ENCODE measurements at places on chromosomes 2 and 18. TPM values are rescaled to one million over a fixed set of nuclear protein-coding genes. Genes with fewer than 3 reads are reported as not detected.
A peak's percentile ranks its signal among the peaks of the same experiment; 100 is the strongest.

Gene SERPINB11
- total RNA-seq, result not detected

- DNase-seq, result no peak
These were observed 87.4 kb upstream of the HK2 start for GRCh38 chr2:74746480-74746879.

DNA sequence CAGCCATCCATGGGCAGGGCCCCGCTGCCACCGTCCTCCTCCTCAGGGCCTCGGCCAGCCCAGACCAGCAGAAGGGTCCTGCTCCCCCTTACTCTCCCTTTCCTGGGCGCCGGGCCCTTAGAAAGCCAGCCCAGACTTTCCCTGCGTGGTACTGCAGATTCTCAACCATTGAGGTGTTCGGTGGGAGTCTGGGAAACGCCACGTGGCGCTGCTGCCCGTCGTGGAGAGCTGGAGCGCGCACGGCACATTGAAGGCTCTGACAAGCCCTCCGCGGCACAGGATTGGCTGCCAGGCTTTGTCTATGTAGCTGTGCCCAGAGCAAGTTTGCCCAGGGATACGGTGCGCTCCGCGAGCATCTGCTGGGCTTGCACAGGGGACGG lies 10.4 kb upstream of the KLHL30 start:
- peak; percentile 58 for DNase-seq

DNA sequence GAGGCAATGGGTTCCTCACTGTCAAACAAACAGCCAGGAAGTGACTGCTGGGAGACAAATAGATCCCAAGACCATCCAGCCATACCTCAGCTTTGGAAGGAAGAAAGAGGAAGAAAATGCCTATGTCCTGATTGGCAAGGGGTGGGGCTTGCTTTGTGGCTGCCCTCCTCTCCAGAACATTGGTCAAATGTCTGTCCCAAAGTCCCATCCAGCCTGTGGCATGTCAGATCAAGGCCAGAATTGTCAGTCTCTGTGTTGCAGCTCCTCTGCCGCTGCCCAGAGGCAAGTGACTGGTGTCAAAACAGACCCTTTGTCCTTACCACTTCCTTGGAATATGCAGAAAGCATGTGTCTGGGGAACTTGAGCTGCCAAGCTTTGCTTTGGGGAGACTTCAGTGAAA lies 63.0 kb upstream of the SMAD2 start:
- no peak for DNase-seq

- no peak for DNase-seq
These were observed 9.9 kb upstream of the GAREM2 start for GRCh38 chr2:26162963-26163362.

- no peak for DNase-seq
These were observed 429.1 kb upstream of the PKDCC start for GRCh38 chr2:41618754-41619153.

DNA sequence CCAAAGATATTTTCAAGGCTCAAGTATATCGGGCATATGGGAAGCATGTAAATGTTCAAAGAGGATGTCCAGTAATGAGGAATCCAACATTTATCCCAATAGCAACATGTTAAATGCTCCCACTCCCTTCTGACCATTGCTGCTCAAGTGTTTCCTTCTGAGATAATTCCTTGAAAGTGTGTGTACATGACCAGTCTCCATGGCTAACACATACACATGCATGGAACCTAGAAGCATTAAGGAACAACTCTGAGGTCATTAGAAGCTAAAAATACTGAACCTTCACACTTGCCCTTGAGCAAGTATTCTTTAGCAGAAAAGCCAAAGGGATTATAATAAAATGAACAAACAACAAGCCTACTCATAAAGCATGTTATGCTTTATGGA lies 433.8 kb upstream of the TCF4 start:
- no peak for DNase-seq

Measured in natural killer cell treated with Interleukin-12 subunit alpha and Interleukin-12 subunit beta and Interleukin-15 and Interleukin-18, amount 100 ng/mL, for 72 hours (primary cell).